NCI-H345 (cell line): ENCODE measurements at places on chromosomes 1 and 21.

DNA sequence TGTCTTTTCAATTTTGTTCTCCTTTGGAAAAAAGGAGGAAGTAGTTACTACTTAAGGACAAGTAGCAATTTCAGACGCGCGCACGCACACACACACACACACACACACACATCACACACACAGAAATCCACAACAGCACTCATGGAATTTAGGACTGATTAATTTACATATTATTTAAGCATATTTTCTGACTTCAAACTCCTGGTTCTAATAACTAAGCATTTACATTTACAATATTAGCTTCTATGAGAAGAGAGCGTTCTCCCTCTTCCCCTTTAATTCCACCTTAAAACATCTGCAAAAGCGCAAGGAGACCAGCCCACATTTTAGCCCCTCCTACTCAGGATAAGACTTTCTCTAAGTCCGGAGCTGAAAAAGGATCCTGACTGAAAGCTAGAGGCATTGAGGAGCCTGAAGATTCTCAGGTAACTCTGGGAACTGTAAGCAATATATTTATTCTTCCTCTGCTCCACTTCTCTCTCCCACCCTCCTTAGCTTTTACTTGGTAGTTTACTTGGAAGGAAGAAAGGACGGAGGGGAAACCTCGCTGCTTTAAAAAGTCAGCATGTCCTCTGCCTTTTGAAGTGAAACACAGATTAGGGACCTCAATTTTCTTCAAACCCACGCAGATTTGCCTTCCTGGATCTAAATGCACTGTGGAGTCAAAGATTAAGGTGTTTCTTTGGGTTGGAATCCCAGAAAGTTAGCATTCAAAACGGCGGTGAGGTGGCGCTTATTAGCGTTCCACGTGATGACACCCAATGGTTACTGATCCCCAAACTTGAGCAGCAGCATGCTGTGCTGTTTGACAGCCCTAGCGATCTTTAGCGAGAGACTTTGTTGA lies at the start of gene PLA2G4A:
Gene PLA2G4A, plus strand, starts transcription at position 339 of the 844 bp plus-strand sequence. CDS start 25,406 bp downstream, outside the sequence.
- no peak for DNase-seq

- DNase-seq, result no peak
These were observed 56.0 kb downstream of the KANK4 start for GRCh38 chr1:62263006-62263813.

DNA sequence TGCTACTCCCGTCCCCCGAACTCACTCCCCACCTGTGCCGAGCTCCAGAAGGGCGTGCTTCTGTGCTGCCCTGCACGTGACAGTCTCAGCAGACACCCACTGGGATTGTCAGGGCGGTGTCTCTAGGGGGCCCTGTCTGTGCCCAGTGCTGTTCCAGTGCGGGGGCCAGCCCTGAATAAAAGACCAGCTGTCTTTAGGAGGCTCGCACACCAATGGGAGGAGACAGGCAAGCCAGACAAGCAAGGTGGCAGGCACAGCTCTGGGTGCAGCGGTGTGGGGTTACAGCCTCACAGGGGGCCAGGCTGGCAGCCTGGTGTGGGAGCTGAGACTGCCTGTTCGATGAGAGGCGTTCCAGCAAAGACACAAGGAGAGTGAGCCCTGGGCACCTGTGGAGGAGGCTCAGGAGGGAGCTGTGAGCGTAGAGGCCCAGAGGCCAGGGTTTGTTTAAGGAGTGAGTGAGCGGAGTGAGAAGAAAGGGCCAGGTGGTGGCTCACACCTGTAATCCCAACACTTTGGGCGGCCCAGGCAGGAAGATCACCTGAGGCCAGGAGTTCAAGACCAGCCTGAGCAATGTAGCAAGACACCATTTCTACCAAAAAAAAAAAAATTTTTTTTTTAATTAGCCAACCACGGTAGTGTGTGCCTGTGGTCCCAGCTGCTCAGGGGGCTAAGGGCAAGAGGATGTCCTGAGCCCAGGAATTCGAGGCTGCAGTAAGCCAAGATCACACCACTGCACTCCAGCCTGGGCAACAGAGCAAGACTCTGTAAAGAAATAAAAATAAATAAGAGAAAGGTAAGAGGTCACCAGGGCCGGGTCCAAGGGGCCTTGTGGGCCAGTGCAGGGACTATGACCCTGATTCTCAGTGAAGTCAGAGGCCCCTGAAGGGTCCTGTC lies 48.2 kb upstream of the ARHGEF16 start:
- peak; percentile 91 for DNase-seq

DNA sequence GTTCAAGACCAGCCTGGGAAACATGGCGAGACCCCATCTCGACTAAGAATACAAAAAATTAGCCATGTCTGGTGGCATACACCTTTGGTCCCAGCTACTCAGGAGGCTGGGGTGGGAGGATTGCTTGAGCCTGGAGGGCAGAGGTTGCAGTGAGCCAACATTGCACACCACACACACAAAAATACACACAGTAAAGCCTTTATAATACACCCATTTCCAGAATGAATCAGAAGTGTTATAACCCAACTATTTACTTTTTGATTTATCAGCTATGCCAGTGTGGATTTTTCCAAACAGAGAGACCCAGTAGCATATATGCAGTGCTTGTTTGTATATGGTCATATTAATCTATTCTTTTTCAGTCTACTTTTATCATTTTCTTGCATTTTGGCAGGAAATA lies 200.1 kb downstream of the ZP4 start:
- DNase-seq, result no peak

DNA sequence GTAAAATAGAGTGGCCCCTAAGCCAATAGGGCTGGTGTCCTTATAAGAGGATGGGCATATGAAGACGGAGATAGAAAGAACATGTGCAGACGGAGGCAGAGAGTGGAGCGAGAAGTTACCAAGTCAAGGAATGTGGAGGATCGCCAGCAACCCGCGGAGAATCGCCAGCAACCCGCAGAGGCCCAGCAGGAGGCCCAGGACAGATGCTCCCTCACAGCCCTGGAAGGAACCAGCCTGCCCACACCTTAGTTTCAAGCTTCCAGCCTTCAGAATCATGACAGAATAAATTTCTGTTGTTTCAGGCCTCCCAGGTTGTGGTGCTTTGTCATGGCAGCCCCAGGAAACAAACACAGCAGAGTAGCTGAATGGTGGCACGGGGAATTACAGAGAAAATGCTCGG lies 9.6 kb downstream of the CLDN14 start:
- no peak for DNase-seq

GRCh38 chr1:25009671-25010262 lies 79.7 kb upstream of the RUNX3 start:
- no peak for DNase-seq

DNA sequence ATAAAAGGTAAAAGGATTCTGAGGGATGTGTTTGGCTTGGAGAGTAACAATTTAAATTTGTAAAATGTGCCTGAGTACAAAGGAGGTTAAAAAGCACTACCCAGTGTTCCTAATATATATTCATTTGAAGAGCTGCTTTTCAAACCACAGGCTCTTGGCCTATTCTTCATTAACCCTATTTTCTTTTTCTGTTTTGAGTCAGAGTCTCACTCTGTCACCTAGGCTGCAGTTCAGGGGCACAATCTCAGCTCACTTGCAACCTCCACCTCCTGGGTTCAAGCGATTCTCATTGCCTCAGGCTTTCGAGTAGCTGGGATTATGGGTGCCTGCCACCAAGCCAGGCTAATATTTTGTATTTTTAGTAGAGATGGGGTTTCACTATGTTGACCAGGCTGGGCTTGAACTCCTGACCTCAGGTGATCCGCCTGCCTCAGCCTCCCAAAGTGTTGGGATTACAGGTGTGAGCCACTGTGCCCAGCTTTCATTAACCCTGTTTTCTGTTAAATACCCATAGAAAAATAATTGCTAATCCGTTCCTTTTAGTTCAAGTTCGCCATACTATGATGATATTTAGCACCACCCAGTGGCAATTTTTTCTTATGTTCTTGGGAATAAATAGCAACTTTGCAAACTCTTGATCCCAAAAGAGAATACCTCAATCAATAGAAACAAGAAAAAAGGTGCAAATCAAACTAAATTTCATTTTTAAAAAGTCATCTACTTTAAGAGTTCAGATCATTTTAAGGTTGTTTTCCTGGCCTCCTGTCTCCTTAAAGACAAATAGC lies 30.5 kb downstream of the ZBTB8OS start:
- DNase-seq, result no peak

GRCh38 chr21:32173121-32173724 lies 105.6 kb downstream of the MIS18A start:
- DNase-seq, result no peak

DNA sequence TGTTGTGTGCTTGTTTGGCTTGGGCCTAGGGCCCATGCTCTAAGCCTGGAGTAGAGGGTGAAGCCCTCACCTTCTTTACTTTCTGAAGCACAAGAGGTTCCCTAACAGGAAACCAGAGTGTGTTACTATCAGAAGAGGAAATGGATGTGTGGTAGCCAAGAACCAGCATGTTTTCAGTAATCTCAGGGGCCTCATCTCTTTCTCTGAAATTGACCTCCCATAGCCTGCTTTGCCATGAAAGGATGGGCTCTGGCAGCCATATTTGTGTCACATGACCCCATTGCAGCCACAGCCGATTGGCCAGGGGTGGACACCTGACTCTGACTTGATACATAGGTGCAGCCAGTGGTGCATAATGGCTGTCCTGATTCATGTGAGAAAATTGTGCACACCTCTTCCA lies 18.6 kb downstream of the A3GALT2 start:
- no peak for DNase-seq

GRCh38 chr1:54499097-54499359 lies 49.0 kb upstream of the ACOT11 start:
- DNase-seq, result no peak

- no peak for DNase-seq
These were observed 46.0 kb downstream of the OPTC start for GRCh38 chr1:203539831-203540546.

- no peak for DNase-seq
These were observed 50.3 kb downstream of the HIVEP3 start for GRCh38 chr1:41868241-41868998.

DNA sequence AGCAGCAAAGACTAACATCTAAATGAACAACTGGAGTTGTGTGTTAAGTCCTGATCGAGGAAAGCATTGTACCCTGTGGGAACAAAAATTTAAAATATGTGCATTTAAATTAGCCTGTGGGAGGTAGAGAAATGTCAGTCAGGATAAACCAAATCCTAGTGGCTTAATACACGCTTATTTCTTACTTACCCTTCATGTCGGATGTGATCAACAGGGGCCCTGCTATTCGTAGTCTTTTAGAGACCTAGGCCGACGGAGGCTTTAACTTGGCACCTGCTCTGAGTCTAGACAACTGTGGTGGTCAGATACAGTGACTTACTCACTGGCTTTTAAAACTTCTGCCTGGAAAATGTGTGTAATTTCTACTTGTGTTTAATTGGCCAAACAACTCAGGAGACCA lies 10.2 kb downstream of the GSTM3 start:
- DNase-seq, result no peak

- no peak for DNase-seq
These were observed 4.7 kb upstream of the G0S2 start for GRCh38 chr1:209670441-209671082.

- DNase-seq, result no peak
These were observed 40.6 kb downstream of the NVL start for GRCh38 chr1:224289396-224289795.

DNA sequence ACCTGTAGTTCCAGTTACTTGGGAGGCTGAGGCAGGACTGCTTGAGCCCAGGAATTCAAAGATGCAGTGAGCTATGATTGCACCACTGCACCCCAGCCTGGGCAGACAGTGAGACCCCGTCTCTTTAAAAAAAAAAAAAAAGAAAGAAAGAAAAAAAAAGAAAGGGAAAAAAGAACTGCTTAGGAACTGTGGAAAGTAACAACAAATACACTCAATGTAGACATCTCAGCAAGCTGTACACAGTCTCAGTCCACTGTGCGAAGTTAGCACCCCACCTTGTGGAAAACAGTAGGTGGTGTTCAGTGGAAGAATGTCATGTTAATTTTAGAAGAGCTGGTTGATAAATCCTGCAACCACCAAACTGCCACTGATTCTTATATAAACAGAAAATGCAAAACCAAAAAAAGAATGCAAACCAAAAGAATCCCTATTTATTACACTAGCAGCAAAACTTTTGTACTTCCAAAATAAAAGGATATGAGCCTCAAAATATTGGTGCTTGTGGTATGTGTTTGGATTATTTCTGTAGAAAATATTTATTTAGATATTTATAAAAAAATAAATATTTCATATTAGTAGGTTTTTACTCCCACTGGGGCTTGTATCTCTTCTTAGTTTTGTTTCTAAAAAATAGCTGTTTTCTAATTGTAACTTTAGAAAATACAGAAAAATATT lies 31.1 kb downstream of the ALG14 start:
- DNase-seq, result peak; percentile 49

DNA sequence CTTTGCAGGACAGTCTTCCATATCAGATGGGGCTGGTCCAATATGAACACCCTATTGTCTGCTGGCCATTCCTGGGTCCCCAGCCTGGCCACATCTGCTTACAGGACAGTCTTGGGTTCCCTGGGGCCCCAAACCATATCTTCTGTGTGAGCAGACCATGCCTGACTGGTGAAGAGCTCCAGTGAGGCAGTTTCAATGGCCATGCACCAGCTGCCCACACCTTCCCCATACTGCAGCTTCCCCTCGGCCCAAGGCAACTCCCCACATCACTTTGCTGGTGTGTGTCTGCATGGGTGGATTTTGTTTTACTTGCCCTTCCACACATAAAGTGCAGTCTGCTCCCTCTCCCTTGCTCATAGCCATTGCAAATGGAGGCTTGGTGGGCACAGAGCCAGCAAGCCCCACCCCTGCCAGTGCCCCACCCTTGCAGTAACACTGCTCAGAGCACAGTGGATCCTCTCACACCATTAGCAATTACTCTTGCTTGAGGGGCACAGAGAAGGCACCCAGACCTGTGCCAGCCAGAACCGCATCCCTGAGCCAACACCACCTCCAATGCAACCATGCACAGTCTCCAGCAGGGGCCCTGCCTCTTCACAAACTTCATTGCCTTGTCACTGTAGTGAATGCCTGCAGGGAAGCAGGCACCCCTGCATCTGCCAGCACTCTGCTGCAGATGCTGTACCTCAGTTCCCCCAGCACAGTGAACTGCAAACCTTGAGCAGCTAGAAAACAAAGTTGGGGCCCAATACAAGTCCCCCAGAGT lies 474.5 kb upstream of the BEND5 start:
- no peak for DNase-seq

DNA sequence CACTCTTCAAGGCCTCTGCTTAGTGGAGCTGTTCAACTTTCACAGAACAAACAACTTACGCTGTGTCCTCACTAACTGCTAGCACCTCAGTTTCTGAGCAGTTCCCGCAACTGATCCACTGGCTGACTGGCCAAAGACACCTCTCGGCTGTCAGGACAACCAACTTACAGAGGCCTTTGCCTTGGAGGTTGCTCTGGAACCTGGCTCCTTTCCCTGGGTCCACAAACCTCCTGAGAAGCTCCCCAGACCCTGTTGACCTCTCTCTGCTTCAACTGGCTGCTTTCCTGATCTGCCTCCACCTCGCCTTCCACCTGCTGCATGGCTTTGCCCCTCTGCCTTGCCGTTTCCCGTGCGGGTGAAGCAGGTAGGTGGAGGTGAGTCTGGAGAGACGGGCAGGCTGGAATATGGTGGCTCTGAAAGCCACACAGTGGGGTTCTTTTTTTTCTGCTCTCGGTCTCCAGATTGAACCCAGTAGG lies 13.0 kb downstream of the BTBD19 start:
- no peak for DNase-seq

- DNase-seq, result no peak
These were observed 6.8 kb downstream of the AK2 start for GRCh38 chr1:33029921-33030320.
